ENCODE measurements at places on chromosomes 5 and 9.

- no peak for DNase-seq
Observed at GRCh38 chr5:72057816-72058215, 49.5 kb upstream of the MAP1B start.

DNA sequence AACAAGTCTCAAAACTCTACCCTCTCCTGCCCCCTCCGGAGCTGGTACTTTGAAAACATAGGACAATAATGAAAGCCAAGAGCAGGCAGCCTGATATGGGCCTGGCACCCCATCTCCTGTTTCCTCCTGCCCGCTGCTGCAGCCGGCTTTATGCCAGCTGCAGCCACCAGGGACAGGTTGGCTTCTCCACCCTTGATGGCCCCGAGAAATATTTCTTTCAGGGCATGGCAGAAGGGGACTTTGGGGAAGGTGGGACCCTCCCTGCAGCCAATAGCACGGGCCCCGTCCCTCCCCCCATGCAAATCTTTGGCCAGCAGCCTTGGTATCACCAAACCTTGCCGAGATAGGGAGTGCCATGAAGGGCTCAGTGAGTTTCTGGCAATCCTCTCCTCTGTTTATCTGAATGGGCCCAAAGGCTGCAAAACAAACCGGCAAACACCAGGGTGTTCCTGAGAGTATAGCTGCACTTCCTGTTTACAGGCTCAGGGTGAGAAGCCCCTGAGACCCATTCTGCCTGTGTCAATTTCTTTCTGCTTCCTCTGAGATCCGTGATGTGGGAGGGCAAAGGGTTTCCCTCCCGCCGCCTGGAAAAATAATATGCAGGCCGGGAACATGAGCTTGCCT is 73.4 kb upstream of the BOD1 start:
- DNase-seq = no peak

GRCh38 chr5:177085985-177086653 is 596 bp upstream of the FGFR4 start:
- no peak for DNase-seq

DNA sequence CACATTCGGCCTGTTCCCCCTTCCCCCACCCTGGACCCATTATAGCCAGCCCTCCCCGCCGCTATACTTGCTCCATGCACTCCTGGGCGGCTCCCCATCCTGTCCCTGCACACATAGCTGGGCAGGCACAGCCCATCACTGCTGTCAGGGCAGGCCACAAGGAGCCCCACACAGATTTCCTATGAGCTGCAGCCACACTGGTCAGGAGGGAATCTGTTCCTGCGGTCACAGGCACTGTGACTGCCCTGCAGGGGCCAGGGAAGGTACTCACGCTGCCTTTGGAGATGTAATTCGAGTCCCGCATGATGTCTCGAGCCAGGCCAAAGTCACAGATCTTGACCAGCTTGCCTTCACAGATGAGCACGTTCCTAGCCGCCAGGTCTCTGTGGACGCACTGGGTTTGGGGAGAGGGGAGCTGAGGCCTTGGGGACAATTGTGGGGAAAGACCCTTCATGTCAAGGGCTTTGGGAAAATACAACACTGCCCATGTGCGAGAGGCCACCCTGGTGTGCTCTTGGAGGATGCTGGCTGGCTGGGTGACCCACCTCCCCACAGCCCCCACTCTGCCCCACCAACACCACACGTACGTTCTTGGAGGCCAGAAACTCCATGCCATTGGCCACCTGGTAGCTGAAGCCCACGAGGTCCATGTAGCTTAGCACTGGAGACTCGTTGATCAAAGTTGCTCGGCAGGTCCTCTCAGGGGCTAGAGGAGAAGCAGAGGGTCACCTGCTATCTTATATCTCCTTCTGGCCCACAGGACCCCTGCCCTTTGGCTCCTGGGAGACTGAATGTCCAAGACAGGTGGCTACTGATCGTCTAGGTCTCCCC is 34.5 kb upstream of the CSF1R start:
- DNase-seq = no peak

DNA sequence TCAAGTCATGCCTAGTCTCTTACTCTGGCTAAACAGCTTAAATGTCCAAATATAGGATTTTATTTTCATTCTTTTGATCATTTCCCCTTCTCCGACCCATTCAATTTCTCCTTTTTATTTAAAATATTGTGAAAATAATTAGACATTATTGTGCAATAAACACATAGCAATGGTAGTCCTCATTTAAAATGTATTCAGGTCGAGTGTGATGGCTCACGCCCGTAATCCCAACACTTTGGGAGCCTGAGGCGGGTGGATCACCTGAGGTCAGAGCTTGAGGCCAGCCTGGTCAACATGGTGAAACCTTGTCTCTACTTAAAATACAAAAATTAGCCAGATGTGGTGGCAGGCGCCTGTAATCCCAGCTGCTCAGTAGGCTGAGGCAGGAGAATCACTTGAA is 26.7 kb downstream of the ADAMTS6 start:
- DNase-seq = no peak

GRCh38 chr5:136018814-136019783 is 9.7 kb upstream of the TGFBI start:
- DNase-seq = no peak

DNA sequence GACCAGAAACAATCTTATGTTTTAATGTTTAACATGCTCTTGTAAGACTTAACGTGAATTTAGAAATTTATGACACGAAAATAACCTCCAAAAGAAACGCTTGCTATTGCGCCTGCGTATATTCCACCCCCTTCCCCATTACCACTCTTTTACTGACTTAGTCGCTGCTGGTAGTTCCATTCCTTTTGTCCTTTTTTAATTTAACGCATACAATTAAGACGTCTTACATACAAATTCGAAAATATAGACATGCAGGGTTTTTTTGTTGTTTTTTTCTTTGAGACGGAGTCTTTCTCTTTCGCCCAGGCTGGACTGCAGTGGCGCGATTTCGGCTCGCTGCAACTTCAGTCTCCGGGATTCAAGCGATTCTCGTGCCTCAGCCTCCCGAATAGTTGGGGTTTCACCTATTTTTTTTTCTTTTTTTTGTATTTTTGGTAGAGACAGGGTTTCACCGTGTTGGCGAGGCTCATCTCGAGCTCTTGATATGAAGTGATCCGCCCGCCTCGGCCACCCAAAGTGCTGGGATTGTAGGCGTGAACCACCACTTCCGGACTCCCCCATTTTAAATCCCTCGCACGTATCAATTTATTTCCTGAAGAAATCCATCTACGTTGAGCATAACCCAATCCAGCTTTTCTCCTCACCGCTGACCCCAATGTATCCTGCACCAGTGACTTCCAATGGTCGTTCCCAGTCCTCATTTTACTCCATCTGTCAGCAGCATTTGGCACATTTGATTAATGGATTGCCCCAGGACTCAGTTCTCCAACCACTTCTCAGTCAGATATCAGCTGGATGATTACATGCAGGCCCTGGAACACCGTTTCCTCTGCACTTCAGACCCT is 684 bp upstream of the MED7 start:
- peak; percentile 48 for DNase-seq

DNA sequence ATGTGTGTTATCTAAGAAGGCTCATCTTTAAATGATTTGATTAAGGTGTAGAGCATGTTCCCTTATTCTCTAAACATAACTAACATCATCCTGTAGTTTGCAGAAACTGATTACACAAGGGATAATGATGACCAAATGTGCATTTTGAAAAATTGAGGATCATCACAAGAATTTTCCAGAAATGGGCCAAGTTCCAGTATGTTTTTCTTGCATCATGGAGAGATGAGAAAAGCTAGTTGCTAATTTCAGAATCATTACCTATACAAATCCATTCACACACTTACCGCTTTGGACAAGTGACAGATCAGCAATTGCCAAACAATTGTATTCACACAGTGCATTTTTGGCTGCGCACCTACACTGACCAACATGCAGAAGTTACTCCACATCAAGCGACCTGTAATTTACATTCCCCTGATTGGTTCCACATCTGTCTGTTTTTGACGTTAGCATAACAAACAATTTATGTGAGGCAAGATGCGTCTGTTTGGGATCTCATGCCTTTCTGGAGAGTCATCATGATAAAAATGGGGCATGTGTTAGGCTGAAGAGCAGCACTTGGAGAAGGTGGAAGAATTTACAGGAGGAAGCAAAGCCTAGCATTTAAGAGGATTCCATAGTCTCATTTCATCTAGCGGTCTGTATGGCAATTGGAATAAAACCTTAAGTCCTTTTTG is 2.8 kb upstream of the BNC2 start:
- DNase-seq = no peak

- DNase-seq = no peak
Observed at GRCh38 chr5:64814073-64814472, 45.3 kb downstream of the CWC27 start.

DNA sequence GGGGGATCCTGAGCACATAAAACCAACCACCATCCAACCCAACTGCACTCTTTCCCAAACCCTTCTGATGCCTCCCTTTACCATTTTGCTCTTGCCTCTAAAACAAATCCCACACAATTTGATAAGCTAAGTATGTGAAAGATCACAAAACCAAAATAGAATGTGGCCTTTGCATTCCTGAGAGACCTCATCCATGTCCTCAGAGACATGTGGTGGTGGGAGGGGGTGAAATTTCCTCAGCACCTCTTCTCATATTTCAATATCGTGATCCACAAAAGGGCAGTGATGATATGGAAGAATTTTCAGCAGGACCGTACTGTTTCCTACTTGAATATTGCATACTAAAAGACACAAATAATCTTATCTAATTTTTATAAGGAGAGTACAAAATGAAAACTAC is 423.3 kb downstream of the TLE1 start:
- DNase-seq = no peak

GRCh38 chr5:139335811-139336210 is 5.8 kb upstream of the PAIP2 start:
- DNase-seq = no peak

DNA sequence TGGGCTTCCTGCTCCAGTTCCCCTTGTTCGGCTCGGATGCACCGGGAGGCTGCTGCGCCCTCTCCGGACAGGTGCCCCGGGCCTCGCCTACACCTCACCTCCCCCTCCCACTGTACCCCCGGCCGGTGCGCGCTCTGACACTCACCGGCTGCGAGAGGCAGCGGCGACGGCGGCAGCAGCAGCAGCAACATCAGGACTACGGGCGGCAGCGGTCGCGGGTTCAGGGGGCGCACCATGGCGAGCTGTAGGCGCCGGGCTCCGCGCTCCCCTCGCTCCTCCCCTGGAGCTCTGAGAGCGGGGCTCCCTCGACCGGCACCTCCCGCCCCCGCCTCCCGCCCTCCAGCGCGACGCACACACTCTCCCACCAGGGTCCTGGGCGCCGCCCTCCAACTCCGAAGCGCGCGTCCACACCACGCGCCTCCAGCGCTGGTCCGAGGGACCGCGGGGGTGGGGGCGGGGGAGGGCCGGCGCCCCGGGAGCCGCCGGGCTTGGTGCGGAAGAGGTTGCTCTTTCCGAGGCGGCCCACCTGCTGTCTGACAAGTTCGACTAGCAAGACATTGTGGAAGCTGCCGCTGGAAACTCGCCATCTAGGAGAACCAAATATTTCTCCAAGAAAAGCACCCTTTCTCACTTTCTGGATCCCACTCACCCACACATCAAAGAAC is at the start of gene GFRA3:
GFRA3 (minus strand) TSS at position 433 of the 665 bp plus-strand sequence; CDS start at position 236, 197 bp downstream.
- DNase-seq = no peak

DNA sequence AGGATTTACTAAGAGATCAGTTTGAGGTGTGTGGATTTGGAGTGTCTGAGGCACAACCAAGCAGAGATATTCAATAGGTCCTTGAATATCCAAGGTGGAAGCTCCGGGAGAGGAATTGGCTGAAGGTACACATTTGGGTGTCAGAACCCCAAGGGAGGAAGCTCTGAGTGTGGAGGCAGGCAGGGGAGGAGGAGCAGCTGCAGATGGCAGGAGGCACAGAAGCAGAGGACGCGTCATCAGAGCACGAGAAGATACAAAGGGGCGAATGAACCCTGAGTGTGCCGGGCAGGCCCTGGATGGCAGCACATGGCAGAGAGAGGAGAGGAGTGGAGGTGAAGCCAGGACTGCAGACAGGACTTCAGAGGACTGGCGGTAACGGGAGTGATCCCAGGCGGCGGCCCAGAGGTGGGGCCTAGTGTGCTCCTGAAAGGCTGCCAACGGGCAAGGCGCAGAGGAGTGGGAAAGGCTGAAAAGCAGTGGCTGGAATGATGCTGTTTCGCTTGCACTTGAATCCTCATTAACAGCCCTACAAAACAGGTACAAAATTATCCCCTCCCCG is 179.8 kb downstream of the FANCC start:
- DNase-seq = no peak

DNA sequence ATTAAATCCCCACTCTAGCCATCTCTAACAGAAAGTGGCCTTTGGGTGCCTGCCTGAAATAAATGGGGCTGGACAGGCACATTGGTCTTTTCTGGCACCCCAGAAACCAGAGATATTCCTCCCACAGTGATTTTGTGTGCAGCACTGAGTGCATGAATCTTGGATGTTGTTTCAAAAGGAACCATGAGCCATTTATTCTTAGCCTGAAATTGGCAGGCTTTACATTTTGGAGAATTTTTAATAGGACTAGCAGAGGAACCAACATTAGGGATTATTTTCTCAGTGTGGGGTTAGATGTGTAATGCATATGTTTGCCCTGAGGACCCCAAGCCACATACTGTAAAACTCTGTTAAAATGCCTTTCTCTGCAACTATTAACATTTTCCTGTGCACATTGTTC is 451.3 kb downstream of the NFIB start:
- no peak for DNase-seq

GRCh38 chr9:37966412-37967013 is 62.6 kb upstream of the SLC25A51 start:
- no peak for DNase-seq

DNA sequence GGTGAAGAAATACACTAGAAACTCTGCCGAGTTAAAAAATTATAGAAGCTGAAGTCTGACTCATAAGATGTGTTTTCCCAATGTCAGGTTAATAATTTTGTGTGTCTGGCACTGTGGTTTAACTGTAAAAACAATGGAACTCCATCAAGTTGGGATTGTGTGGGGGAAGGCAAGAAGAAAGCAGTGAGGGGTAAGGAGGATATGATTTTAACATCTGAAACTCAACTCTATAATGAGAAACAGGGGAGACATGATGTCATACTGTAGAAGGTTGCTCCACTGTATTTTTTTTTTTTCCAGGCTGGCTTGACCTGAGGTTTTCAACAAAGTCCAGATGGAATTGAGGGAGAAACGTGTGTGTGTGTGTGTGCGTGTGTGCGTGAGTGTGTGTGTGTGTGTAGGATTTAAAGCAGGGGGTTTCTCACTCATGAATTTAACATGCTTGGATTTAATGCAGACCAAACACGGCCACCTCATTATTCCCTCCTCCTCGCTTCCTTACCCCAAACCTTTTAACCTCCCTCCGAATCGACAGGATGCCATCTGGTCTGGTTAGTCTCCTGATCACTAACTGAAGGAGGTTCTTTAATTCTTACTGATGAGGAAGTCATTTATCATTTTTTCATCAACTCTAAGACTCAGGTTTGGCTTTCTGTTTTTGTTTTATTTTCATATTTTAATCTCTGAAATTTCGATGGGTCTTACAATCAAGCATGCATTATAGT is 140.2 kb upstream of the LPAR1 start:
- DNase-seq = no peak

DNA sequence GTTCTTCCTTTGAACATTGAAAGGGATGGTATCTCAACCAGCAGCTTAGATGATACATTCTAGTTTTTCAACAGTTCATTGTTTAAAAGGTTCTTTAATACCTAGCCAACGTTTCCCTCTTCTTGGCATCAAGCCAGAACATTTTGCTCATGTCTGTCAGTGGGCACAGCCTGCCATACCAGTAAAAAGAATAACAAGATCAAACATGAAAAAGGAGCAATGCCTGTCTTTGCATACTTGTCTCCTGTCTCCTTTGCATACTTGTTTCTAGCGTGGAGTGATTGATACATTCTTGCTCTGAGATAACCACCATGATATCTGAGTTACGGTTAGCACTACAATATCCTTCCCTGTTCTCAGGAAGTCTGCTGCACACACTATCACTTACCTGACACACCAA is 248.6 kb upstream of the DAPK1 start:
- DNase-seq = no peak

- DNase-seq = no peak
Observed at GRCh38 chr5:67538855-67539506, 342.4 kb upstream of the CD180 start.
